Upper lobe of right lung (tissue), 1 donor: ENCODE measurements at places on chromosomes 5 and 9.

DNA sequence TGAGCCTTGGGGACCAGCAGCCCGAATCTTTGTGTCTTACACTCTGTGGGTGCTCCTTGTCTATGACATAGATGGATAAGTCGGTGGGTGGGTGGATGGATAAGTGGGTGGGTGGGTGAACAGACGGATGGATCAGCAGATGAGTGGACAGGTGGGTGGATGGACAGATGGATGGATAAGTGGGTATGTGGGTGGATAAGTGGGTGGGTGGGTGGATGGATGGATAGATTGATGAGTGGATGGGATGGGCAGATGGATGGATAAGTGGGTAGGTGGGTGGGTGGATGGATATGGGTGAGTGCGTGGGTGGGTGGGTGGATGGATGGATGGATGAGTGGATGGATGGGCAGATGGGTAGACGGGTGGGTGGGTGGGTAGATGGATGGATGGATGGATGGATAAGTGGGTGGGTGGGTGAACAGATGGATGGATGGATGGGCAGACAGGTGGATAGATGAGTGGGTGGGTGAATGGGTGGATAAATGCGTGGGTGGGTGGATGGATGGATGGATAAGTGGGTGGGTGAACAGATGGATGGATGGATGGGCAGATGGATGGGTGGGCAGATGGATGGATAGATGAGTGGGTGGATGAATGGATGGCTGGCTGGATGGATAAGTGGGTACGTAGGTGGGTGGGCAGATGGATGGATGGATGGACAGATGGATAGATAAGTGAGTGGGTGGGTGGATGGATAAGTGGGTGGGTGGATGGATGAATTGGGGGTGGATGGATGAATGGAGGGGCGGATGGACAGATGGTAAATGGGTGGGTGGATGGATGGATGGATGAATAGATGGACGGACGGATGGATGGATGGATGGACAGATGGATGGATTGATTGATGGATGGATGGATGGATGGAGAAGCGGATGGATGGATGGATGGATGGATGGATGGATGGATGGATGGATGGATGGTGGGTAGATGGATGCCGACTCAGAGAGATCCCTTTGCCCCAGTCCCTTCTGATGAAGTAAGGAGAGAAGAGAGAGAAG is 121.2 kb downstream of the VAV2 start:
- DNase-seq = no peak
- no peak overlapping the region for H3K27ac ChIP-seq
- peaks cover 18% of the 10 kb centered on the region for H3K4me1 ChIP-seq

GRCh38 chr5:125011419-125011818 is 265.0 kb upstream of the ZNF608 start:
- H3K36me3 ChIP-seq = no peaks in the 10 kb centered on the region
- no peak overlapping the region for H3K27ac ChIP-seq
- DNase-seq = no peak
- no peak overlapping the region for H3K4me3 ChIP-seq
- H3K4me1 ChIP-seq = no peaks in the 10 kb centered on the region

GRCh38 chr5:121144764-121145163 is 680.7 kb downstream of the PRR16 start:
- H3K27ac ChIP-seq = no peak overlapping the region
- no peak for DNase-seq
- no peaks in the 10 kb centered on the region for H3K4me1 ChIP-seq

- DNase-seq = no peak
- H3K4me1 ChIP-seq = peaks cover 6% of the 10 kb centered on the region
- H3K27me3 ChIP-seq = no peaks in the 10 kb centered on the region
- H3K4me3 ChIP-seq = no peak overlapping the region
- no peak overlapping the region for H3K27ac ChIP-seq
- H3K36me3 ChIP-seq = peaks cover 29% of the 10 kb centered on the region
Measured at GRCh38 chr5:37722236-37723161, 117.3 kb downstream of the GDNF start.

- H3K4me1 ChIP-seq = peaks cover 11% of the 10 kb centered on the region
- peak overlapping the region; percentile 96 for H3K27ac ChIP-seq
- peak overlapping the region; percentile 88 for H3K4me3 ChIP-seq
- DNase-seq = peak; percentile 46
Measured at GRCh38 chr9:34179213-34180136, 632 bp downstream of the UBAP1 start.
